ENCODE measurements at places on chromosomes 11 and 22. TPM values are rescaled to one million over a fixed set of nuclear protein-coding genes. Genes with fewer than 3 reads are reported as not detected.
A peak's percentile ranks its signal among the peaks of the same experiment; 100 is the strongest.

- no peak for DNase-seq
Observed at GRCh38 chr22:32336771-32337424, 20.8 kb upstream of the RFPL3 start.

DNA sequence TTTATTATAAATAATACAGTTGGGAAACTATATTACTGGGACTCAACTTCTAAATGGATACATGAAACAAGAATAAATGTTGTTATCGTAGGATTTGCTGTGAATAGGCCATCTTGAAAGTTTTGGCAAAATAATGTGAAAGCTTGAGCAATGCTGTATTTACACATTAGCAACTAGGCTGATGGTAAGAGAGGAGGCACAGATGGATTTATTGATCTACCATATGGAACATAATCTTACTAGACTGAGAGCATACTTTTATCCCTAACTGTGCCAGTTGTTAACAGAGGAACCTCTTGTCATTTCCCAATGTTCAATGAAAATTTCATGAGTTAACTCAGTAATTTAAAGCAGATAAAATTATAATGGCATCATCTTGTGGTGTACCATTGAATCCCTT, 22.8 kb downstream of the APIP start:
- no peak for DNase-seq

GRCh38 chr22:50612528-50613221, 12.1 kb downstream of the MAPK8IP2 start:
- DNase-seq, result no peak

GRCh38 chr11:64305691-64306562, 603 bp downstream of the ESRRA start:
- DNase-seq, result peak; percentile 83

DNA sequence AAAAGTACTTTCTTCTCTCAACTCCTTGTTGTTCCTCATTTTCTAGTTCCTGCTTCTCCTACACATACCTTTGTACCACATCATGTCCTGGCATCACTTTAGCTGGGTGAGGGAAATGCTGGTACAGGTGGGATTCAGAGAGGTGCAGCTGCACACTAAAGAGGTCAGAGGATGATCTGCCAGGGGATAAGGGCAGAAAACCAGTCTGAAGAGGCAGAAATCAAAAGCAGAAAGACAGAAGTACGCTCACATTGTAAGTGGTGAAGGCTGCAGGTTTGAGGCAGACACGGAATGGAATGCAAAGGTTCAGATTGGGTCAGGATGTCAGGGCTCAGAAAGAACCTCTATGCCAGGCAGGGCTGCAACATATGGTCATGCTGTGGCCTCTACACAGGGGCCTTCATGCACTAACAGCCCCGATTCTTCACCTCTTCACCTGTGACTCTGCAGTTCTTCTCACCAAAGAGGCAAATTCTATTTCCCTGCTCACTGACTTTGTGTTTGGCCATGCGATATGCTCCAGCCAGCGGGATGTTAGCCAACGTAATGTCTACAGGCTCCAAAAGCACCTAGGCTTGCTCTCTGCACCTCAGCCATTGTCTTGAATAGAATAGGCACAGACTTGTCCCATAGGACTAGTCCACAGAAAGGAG, 373.7 kb downstream of the NXPE2 start:
- no peak for DNase-seq

DNA sequence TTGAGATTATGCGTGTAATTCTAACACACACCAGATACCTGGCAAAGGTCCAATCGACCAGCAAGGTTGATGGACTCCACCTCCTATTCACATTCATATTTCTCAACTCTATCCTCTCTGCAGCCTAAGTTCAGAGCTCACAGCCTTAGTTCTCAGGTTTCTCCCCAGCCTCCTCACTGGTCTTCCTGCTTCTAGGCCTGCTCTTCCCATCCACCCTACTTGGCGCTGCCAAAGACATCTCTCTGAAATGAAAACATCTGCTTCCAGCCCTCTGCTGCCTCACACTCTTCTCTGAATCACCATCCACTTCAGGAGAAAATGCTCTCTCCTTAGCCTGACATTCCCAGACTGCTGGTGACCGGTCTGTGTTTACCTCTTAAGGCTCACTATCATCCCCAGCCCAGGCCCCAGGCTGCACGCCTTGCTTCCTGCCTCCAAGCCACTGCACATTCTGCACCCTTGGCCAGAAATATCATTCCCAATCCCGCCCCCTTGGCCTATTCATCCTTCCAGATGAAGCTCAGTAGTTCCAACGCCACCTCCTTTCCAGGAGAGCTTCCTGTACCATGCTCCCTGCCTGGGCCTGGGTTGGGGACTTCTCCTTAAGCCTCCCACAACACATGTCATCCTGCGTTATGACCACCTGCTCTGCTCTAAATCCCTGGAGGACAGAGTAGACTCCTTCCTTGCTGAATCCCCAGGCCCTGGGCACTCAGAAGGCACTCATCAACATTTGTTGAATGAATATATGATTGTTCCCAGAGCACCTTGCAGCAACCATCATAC, 3.5 kb downstream of the ARRB1 start:
- peak; percentile 52 for DNase-seq

DNA sequence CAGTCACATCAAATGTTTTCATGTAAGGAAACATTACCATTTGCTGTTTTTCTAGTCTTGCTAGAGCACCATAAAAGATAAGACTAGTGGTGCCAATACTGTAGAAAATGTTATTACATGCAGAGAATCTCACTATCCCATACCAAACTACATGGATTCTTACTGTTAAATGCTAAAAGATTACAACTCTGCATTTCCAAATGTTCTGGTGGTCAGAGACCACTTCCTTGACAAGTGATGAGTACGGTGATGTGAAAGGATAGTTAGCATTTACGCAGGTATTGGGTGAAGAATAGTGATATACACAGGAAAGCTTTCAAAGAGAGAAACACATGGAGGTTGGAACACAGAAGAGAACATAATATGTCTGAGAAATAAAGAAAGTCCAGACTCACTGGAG, 98.2 kb downstream of the GGTLC2 start:
- DNase-seq, result no peak

GRCh38 chr22:49999063-49999945, 13.3 kb downstream of the IL17REL start:
- DNase-seq, result peak; percentile 37

GRCh38 chr11:61294717-61295595, at the start of gene VWCE:
Gene VWCE (minus strand): TSS chr11:61295316. CDS start chr11:61295037, 279 bp downstream.
- peak; percentile 73 for DNase-seq

GRCh38 chr11:84290647-84291046, 1004.5 kb upstream of the CCDC90B start:
- no peak for DNase-seq

- no peak for DNase-seq
Observed at GRCh38 chr22:49480331-49480730, 347.3 kb downstream of the BRD1 start.

DNA sequence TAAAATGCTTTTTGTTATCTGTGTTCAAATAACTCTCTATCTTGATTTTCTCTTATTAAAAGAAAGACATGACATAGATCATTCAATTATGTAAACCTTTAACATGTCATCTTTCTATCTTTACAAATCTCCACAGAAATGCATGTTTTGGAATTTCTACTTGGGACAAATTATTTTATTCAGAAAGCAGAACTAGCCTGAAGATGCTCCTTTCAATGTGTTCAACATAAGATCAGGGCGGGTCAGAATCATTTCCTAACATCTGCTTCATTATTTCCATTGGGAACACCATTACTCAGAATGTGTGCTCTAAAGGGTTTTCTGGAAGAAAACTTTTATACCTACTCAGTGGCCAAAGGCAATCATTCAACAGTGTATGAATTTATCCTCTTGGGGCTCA, at the start of gene OR5AL1:
Gene OR5AL1, plus strand, starts transcription at position 301 of the 400 bp plus-strand sequence.
- DNase-seq, result no peak

- no peak for DNase-seq
Observed at GRCh38 chr11:61945191-61945590, 5.0 kb upstream of the BEST1 start.

- no peak for DNase-seq
Observed at GRCh38 chr11:31422703-31423102, 53.0 kb downstream of the DNAJC24 start.

GRCh38 chr11:69394869-69395246, 86.6 kb upstream of the LINC01488 start:
- no peak for DNase-seq

GRCh38 chr11:120383518-120384155, 47.4 kb downstream of the ARHGEF12 start:
- no peak for DNase-seq

DNA sequence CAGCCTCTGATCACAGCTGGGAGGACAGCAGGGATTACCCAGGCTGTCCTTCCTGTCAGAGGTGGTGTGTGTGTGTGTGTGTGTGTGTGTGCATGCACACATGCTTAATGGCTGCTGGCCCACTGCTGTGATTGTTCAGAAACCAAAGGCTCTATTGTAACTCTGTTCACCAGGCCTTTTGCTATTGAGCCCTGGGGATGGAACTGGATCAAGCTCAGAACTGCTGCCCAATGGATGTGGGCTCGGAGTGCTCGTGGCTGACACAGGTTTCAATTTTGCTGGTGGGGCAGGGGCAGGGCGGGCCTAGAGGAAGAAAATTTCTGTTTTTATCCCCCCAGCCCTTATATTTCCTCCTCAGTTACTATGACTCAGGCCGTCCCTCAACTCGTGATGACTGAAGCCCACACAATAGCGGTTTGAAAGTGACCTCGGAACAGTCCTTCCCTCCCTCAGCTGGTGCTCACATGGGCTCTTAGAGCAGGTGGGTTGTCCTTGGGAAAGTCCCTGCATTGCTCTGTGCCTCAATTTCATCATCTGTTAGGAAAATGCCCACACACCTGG, 359.3 kb downstream of the TENM4 start:
- no peak for DNase-seq

DNA sequence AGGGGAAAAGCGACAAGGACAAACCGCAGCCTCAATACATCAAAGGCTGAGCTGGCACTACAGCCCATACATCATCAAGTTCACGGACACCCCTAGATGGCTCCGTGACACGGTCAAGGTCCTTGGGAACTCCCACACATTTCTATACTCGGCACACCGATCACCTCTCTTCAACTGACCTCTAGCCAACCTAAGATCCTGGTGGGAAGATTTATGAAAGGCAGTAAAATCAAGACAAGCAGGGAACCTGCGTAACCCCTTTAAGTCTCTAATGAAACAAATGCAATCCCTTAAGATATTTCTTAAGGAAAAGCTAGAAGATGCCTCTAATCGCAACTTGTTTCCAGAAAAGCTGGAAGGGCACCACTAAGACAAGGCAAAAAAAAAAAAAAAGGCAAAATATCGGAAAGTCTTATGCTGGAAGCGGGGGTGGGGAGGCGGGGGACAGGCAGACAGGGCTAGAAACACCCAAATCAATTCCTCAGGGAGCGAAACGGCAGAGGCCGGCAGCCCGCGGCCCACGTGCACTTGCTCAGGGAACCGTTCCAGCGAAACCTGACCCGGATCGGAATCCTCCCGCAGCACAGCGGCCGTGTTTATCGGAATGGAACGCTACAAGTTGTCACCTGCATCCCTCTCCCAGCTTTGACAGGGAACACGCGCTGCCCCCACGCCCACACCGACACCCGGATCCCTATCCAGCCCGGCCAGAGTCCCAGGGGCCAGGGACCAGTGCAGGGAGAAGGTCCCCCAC, 1.4 kb downstream of the ARHGAP20 start:
- peak; percentile 40 for DNase-seq

DNA sequence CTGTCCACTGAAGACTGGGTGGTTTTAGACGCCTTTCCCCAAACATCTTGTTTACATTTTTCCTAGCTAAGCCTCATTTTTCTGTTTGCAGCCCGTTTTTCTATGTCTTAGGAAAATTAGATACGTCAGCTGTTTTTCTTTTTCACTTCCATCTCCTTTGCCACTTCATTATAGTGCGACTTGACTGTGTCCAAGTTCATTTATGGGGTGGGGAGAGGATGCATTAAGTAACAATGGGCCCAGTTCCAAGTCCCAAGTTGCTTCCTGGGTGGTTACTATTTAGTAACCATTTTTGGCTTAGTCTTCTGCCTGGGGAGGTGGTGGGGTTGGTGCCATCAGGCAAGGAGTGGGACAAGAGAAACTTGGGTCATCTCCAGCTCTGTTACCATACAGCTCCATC, 83.0 kb downstream of the TRAF6 start:
- no peak for DNase-seq

DNA sequence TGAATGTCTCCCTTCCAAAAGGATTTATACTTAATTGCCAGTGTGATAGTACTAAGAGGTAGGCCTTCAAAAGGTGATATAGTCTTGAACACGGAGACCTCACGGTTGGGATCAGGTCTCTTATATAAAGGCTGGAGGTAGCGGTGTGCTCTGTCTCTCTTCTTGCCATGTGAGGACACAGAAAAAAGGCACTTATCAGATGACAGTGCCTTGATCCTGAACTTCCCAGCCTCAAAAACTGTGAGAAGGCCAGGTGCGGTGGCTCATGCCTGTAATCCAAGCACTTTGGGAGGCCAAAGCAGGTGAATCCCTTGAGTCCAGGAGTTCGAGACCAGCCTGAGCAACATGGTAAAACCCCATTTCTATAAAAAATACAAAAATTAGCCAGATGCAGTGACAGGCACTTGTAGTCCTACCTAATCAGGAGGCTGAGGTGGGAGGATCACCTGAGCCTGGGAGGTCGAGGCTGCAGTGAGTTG, 108.9 kb upstream of the TOP3B start:
- DNase-seq, result no peak

GRCh38 chr11:32099516-32099915, 8.6 kb downstream of the RCN1 start:
- DNase-seq, result no peak

- DNase-seq, result no peak
Observed at GRCh38 chr11:115017529-115017928, 339.2 kb downstream of the NXPE2 start.

- DNase-seq, result no peak
Observed at GRCh38 chr22:41288245-41288946, 2.4 kb upstream of the RANGAP1 start.

- DNase-seq, result peak; percentile 91
Observed at GRCh38 chr22:46007848-46008261, 30.9 kb upstream of the WNT7B start.

GRCh38 chr11:66915866-66916265, 42.3 kb downstream of the PC start:
- DNase-seq, result no peak

- DNase-seq, result peak; percentile 78
Observed at GRCh38 chr11:76615950-76616349, 54.6 kb downstream of the LRRC32 start.

- no peak for DNase-seq
Observed at GRCh38 chr22:21719024-21719423, 16.6 kb downstream of the YPEL1 start.

GRCh38 chr22:45317551-45318167, 7.9 kb downstream of the FAM118A start:
- DNase-seq, result peak; percentile 74

- DNase-seq, result no peak
Observed at GRCh38 chr11:19445771-19446170, 205.0 kb upstream of the E2F8 start.

Gene TBX10
- total RNA-seq, result 0.37 TPM

Gene OR8G1
- not detected for total RNA-seq

Gene OR8D4
- not detected for total RNA-seq

Gene OR52A1
- total RNA-seq, result not detected

Gene HEPHL1
- not detected for total RNA-seq

Gene OR52E8
- not detected for total RNA-seq

Gene AGBL2
- 0.25 TPM for total RNA-seq

Gene GRAMD4
- total RNA-seq, result 94.0 TPM

Gene ART1
- total RNA-seq, result 0.52 TPM

Gene APOL4
- 3.8 TPM for total RNA-seq

Gene MOGAT2
- total RNA-seq, result 0.17 TPM

Gene HTR3B
- not detected for total RNA-seq

Gene ALX4
- 0.07 TPM for total RNA-seq

Gene C11orf87
- not detected for total RNA-seq

Gene SYT12
- 0.37 TPM for total RNA-seq

Gene HBG2
- total RNA-seq, result not detected

Gene OR51E2
- not detected for total RNA-seq

Gene CDKN1C
- 42.0 TPM for total RNA-seq

All from left ventricle myocardium superior (tissue), 1 donor.